ENCODE measurements at places on chromosomes 2 and 18. TPM values are rescaled to one million over a fixed set of nuclear protein-coding genes. Genes with fewer than 3 reads are reported as not detected.

- H3K4me3 ChIP-seq, result no peak overlapping the region
- DNase-seq, result no peak
- no peaks in the 10 kb centered on the region for H3K27me3 ChIP-seq
- H3K36me3 ChIP-seq, result no peaks in the 10 kb centered on the region
- peaks cover 4% of the 10 kb centered on the region for H3K4me1 ChIP-seq
- no peak overlapping the region for H3K27ac ChIP-seq
Measured at GRCh38 chr18:71327850-71328249, 1039.0 kb downstream of the SOCS6 start.

The GRB14 gene
- total RNA-seq, result 46.3 TPM

The PLB1 gene
- total RNA-seq, result 0.78 TPM

DNA sequence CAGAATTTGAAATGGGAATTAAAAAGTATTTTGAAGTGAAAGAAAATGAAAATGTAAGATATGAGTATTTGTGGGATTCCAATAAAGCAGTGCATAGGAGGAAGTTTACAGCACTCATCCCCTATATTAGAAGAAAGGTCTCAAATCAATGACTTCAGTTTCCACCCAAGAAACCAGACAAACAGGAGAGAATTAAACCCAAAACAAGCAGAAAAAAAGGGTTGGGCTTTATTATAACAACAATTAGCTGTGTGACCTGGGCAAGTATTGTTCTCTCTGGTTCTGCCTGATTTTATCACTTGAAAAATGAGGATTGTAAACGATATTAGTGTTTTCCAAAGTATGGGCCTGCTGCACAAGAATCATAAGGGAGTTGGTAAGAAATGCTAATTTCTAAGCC lies 18.3 kb upstream of the LYPD6 start:
- H3K4me3 ChIP-seq, result no peak overlapping the region
- DNase-seq, result no peak
- no peak overlapping the region for H3K27ac ChIP-seq
- peaks cover 50% of the 10 kb centered on the region for H3K4me1 ChIP-seq
- no peaks in the 10 kb centered on the region for H3K36me3 ChIP-seq

The LYPD6B gene
- 140 TPM for total RNA-seq

DNA sequence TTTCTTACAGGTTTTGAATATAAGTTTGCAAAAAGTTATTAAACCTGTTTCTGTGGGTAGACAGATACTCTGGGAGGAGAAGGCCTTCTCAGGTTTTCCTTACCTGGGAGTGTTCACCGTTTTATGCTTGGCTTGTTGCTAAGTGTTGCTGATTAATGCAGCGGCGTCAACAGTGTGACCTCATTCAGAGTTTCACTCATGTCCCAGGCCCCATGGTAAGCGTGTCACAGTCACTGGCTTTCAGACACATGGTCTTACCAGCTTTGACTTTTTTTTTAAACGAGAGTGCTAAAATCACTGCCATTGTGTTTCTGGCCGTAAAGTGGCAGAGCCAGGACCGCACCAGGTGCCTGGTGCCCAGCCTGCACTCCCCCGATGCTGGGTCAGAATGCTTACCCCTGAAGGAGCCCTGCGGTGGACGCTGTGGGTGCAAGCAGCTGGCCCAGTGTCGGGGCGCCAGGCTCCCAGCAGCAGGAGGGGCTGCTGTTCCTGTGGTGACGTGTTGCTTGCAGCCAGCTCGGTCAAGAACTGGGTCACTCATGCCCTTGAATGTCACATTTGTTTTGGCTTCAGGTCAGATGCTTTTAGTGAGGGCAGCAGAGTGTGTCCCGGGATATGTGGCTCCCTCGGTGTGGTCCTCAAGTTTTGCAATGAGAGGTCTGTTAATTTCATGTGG lies 3.5 kb downstream of the CAPN10 start:
- H3K27me3 ChIP-seq, result no peaks in the 10 kb centered on the region
- no peak overlapping the region for H3K27ac ChIP-seq
- H3K4me3 ChIP-seq, result no peak overlapping the region
- peaks cover 19% of the 10 kb centered on the region for H3K4me1 ChIP-seq

The TIGD1 gene
- 11.9 TPM for total RNA-seq

DNA sequence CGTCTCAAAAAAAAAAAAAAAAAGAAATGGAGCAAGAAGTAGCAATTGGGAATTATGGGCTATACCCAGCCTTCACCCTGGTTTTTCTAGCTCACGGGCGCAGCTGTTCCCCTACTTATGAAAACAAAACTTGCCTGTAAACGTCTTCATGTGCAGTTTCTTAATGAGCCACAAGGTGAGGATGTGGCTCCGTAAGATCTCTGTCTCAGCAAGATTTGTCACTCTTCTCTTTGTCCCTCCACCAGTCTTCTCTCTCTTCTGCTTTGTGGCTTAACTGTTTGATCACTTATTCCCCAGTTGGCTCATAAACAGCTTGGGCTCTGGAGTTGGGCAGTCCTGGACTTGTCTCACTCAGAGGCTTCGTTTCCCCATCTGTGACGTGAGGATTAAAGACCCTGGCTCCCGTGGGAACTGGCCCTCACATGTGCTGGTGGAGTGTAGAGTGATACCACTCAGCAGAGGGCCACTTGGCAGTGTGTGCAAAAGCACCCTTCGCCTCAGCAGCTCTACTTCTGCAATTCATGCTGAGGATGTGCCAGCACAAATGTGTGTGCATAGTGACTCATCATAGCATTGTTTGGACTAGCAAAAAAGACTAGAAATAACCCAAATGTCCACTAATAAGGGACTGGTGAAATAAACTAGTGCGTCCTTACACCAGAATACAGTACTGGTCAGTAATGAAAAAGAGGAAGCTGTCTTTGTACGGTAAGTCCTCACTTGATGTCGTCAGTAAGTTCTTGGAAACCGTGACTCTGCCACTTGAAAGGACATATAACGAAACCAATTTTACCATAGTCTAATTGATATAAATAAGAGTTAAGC lies 8.7 kb downstream of the CEP68 start:
- H3K36me3 ChIP-seq, result peaks cover 2% of the 10 kb centered on the region
- H3K27ac ChIP-seq, result no peak overlapping the region
- DNase-seq, result no peak

- H3K27me3 ChIP-seq, result no peaks in the 10 kb centered on the region
- no peak overlapping the region for H3K4me3 ChIP-seq
- DNase-seq, result no peak
- H3K4me1 ChIP-seq, result no peaks in the 10 kb centered on the region
- no peak overlapping the region for H3K27ac ChIP-seq
- no peaks in the 10 kb centered on the region for H3K36me3 ChIP-seq
Measured at GRCh38 chr2:217108575-217109027, 248.7 kb upstream of the TNP1 start.

- no peaks in the 10 kb centered on the region for H3K36me3 ChIP-seq
- H3K4me1 ChIP-seq, result peaks cover 3% of the 10 kb centered on the region
- no peak overlapping the region for H3K4me3 ChIP-seq
- no peak overlapping the region for H3K27ac ChIP-seq
- no peaks in the 10 kb centered on the region for H3K27me3 ChIP-seq
Measured at GRCh38 chr2:62686012-62686685, 19.4 kb upstream of the EHBP1 start.

DNA sequence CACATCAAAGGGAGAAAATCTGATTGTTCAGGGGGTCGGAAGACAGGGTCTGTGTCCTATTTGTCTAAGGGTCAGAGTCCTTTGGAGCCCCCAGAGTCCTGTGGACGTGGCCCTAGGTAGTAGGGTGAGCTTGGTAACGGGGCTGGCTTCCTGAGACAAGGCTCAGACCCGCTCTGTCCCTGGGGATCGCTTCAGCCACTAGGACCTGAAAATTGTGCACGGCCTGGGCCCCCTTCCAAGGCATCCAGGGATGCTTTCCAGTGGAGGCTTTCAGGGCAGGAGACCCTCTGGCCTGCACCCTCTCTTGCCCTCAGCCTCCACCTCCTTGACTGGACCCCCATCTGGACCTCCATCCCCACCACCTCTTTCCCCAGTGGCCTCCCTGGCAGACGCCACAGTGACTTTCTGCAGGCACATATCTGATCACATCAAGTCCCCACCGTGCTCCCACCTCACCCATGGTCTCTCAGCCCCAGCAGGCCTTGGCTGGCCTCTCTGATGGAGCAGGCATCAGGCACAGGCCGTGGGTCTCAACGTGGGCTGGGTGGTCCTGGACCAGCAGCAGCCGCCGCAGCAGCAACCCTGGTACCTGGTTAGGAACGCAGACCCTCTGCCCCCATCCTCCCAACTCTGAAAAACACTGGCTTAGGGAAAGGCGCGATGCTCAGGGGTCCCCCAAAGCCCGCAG lies 3.8 kb downstream of the PROC start:
- no peaks in the 10 kb centered on the region for H3K36me3 ChIP-seq
- H3K4me3 ChIP-seq, result peak overlapping the region; percentile 48
- no peak overlapping the region for H3K27ac ChIP-seq
- H3K27me3 ChIP-seq, result peaks cover 50% of the 10 kb centered on the region
- H3K4me1 ChIP-seq, result peaks cover 20% of the 10 kb centered on the region

DNA sequence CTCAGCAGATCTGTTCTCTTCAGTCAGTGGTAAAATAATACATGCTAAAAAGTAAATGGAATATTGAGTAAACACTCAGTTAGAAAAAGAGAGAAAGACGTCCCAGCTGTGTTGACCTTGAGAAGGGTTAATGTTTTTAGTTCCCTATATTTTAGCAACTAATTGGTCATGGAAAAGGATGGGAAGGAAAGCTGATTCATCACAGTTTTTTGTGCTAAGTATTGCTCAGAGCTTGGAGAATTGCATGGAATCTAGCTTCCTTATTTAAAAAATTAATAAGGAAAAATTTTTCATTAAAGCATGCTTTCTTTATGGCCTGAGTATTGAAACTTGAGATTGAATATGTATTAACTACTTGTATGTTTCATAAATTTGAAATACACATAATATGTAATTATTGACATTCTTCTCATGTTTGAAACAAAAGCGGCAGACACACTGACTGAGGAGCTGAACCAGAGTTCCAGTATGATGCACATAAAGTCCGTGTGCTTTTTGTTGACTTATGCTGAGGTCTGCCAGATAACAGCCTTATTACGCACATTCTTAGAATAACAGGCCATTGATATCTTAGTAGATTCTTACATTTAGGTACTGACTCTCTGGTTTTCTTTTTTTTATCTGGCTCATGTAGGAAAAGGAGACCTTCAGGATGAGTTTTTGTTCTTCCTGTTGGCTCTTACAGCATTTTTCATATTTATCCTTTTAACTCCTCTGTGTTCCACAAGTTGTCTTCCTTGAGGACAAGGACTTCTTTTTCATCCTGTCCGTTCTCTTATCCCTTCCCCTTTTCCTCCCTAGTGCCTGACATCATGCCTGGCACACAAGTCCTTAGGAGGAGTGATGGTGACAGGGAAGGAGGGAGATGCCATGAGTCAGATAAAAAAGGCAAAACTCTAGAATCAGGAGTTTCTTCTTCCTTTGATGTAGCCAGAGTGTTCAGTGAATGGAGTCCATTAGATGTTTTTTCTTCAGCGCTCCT lies 194.1 kb downstream of the PTPRM start:
- peaks cover 33% of the 10 kb centered on the region for H3K4me1 ChIP-seq
- peak overlapping the region; percentile 6 for H3K4me3 ChIP-seq
- no peaks in the 10 kb centered on the region for H3K36me3 ChIP-seq
- DNase-seq, result no peak
- H3K27ac ChIP-seq, result peak overlapping the region; percentile 52

The TUBA4B gene
- total RNA-seq, result not detected

The ABCB11 gene
- 0.09 TPM for total RNA-seq

The MEP1B gene
- not detected for total RNA-seq

DNA sequence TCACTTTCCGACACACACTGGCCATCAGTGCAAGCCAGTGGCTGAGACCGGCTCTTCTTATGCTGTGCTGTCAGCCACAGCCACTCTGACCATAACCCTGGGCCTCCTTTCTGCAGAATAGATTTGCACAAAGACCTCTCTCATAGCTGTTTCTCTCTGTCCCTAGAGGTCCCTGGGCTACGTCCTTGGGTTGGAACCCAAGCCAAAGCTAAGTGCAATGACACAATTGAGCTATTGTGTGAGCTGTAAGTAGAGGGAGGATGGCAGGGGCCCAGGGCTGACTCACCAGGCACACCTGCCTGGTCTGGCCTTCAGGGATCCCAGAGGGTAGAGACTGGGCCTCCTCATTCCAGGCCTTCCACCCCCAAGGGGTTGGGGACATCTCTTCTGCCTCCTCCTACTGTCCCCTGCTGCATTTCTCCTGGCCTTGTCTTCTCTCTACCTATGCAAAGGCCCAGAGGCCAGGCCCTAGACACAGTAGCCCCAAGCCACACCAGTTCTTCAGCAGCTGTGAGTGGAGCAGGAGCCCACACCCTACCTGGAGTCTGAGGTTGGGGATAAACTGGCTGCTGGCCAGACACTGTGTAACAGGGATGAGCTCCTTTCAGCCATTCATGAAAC lies 174.6 kb downstream of the NCK2 start:
- peaks cover 7% of the 10 kb centered on the region for H3K4me1 ChIP-seq
- H3K4me3 ChIP-seq, result no peak overlapping the region
- H3K27ac ChIP-seq, result no peak overlapping the region
- no peak for DNase-seq
- H3K36me3 ChIP-seq, result peaks cover 9% of the 10 kb centered on the region

DNA sequence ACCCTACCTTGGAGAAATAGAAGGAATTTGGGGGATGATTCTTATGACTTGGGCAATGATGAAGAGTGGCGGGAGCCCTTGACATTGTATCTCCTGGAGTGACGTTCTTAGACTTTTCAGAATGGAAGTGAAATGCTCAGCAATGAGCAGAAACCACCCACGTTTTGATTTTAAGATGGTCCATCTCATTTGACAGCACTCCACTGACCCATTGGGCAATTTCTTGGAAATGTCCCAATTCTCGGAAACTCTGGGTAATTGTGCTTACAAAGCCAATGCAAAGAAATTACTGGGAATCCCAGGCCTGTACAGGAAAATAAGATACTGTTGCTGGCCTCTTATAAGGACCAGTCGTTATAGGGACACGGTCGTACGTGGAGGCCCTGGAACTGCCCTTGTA lies 170.0 kb upstream of the COPS8 start:
- no peak overlapping the region for H3K4me3 ChIP-seq
- no peak for DNase-seq
- no peaks in the 10 kb centered on the region for H3K36me3 ChIP-seq
- H3K27ac ChIP-seq, result no peak overlapping the region
- no peaks in the 10 kb centered on the region for H3K4me1 ChIP-seq

GRCh38 chr18:44937960-44938719 lies 257.5 kb downstream of the SETBP1 start:
- no peak for DNase-seq
- peaks cover 3% of the 10 kb centered on the region for H3K36me3 ChIP-seq
- H3K27ac ChIP-seq, result peak overlapping the region; percentile 54

The POU3F3 gene
- not detected for total RNA-seq

DNA sequence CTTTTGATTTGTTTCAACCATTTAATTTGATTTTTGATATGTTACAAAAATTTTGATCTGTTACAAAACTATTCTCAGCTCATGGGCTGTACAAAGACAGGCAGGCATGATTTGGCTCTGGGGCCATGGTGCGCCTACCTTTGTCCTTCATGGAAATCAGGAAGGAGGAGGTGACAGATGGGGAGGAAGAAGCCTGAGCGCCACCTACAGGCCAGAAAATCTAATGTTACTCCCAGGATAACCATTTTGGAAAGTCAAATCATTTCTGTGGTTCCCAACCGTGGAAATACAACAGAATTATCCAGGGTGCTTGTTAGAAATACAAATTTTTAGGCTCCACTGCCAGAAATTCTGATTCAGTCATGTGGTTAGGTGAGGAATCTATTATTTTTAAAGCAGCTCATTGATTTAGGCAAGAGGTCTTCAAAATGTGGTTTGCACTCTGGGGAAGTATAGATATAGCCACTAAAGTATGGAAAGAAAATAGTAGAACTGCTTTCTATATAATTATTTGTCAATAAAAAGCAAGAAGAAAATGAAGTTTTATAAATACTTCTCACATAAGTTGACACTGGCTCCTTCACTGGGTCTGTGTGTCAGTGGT lies 93.9 kb downstream of the EVA1A start:
- no peak for DNase-seq
- H3K36me3 ChIP-seq, result no peaks in the 10 kb centered on the region
- H3K27me3 ChIP-seq, result peaks cover 13% of the 10 kb centered on the region
- H3K4me1 ChIP-seq, result peaks cover 9% of the 10 kb centered on the region
- H3K27ac ChIP-seq, result no peak overlapping the region
